ENCODE measurements at places on chromosomes 6 and 20.

GRCh38 chr6:45081634-45082033 lies 246.5 kb upstream of the RUNX2 start:
- no peak for DNase-seq

DNA sequence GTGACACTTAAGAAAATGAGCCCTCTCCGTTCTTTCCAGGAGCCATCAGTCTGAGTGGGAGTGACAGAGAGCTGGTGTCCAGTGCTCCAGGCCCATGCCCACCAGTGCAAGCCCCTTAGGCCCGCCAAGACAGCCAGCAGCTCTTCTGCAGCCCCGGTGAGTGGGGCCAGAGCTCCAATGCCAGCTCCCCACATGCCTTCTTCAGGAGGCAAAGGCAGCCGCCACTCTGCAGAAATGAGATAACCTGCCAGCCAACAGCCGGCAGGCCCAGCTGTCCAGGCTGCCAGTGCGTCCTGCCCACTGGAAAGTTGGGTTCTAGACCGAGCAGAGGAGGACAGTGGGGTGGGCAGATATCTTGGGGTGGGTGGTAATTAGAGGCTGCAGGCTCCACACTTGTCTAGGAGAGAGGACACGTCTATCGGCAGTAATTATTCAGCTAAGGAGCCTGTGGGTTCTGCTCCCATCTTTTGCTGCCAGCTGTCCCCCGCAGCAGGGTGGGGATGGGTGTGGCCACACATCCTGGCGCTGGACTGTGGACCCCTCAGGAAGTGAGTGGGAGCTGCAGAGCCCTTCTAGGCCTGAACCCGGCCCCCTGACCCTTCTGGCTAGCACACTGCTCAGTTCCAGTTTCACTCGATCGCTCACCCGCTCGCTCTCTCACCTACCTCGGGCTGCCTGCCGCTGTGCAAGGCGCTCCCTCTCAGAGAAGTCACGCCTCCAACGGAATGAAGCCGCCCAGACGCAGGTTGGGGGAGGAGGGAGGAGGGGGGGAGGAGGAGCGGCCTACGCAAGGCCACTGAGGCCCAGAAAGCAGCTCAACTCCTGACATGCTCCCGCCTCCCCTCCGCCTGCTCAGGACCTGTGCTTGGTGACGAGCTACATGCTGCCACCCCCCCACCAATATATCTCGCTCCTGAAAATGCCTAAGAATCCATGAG lies 3.6 kb downstream of the GRM4 start:
- DNase-seq = no peak

DNA sequence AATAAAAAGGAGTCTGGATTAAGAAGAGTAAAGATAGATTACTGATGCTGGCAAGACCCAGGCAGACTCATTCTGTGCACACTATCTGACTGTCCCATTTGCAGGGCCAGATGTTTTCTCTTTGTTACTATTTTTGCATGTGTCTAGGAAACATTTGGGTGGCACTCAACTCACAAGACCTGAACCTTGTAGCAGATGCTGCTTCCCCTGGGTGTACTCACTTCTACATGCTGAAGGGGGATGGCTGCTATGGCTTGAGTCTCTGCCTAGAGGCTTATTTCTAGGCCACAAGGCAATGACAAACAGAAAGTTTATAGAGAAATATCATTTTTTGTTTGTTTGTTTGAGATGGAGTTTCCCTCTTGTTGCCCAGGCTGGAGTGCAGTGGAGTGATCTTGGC lies 351.4 kb downstream of the FOXA2 start:
- no peak for DNase-seq

DNA sequence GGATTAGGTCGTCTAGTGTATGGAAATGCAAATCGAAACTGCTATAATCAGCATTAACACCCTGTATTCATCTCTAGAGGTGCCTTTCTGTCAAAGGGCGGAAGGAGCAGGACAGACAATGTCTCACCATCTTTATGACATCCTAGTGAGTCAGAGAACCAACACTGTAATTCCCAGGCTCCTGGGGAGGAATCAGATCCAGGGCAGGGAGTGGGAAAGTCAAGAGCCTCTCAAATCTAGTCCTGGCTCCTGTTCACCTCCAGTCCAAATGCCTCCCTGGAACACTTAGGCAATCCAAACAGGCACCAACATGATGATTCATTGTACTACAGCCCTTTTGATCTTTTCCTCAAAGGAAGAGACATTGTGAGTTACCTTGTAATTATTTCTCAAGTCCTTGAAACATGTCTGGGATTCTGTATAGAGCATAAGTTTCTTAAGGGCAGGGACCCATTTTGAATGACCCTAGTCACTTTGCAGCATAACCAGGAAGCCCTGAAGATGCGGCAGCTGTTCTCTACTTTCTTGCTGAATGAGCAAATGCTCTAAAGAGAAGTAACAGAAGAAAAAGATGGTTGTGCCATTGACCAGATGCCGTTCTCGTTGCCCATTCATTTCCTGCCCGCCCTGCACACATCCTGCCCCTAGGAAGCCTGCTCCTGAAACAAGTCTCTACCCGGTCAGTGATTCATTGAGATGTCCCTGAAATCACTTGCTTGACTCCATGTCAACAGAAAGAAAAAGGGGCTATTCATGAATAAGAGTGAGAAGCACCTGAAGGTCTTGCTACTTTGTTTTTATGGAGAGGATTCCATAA lies 112.8 kb upstream of the JARID2 start:
- peak; percentile 92 for DNase-seq

DNA sequence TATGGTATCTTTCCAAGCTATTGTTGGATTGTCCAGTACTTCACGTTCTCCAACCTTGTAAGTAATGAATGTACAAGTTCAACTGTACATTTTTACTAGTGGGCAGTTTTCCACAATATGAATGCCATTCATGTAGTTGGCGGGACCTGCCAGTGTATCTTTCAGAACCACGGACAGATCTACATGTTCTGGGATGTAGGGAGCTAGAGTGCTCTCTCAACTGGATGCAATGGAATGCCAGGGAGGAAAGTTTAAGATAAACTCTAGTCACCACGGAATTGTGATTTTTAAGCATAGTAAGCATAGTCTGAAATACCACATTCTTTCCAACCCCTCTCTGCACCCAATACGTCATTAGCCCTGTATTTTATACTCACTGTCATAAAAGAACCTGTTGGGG lies 21.5 kb upstream of the HLA-C start:
- peak; percentile 63 for DNase-seq

- DNase-seq = no peak
Observed at GRCh38 chr6:9943026-9943425, 471.8 kb downstream of the TFAP2A start.

GRCh38 chr6:19013026-19013705 lies 626.0 kb downstream of the RNF144B start:
- no peak for DNase-seq

DNA sequence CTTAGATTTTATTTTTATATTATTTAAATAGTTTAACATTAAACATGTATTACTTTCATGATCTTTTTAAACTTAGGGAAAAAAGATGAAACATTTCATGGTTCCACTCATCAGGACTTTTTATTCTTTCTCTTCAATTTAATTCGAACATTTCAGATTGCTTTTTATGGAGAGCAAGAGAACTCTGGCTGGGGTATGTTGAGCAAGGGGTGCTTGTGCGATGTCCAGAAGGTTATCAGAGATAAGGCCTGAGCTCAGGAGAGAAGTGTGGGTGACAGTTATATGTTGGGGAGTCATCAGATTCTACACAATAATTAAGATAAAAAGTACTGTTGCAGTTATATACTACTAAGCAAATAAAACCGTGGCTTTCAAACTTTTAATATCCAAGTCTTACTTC lies 37.5 kb downstream of the FKBP5 start:
- DNase-seq = no peak

DNA sequence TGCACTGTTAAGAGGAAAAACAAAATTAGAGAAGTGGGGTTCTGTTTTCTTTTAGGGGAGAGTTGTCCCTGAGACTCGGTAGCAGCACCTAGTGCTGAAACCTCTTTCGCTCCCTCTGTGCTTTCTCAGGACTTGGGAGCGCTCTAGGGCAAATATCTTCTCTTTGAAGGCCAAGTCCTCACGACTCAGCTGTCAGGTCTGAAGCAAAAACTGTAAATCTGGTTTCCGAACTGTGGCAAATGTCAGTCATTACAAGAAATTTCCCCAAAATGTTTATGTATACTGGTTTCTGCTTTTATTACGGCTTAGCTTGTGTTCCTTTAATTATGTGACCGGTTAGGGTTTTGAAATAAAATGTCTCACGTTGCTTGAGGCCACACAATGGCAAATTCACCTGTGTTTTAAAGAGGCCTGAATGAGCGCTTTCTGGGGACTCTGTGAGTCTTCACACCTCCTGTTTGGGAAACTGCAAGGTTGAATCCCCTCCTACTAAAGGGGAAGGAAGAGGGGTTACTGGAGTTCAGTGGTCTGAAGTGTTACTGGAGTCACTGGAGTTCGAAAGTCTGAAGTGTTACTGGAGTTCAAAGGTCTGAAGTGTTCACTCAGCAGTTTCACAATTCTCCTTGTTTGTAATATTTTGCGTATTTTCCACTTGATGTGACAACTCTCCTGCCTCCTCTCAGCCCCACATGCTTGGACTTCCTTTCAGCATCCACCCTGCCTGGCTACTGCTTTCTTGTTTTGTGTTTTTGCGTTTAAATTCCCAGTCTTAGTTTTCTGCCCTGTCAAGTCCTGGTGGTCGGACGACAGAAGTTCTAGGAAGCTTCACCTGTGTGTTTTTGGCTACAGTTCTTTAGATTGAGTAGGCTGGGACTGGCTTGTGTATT lies 1.6 kb downstream of the SMPDL3A start:
- peak; percentile 12 for DNase-seq

- peak; percentile 81 for DNase-seq
Observed at GRCh38 chr20:17504898-17505635, 26.1 kb downstream of the BFSP1 start.

All from RKO (cell line).